ENCODE measurements at places on chromosomes 5 and 9.
A peak's percentile ranks its signal among the peaks of the same experiment; 100 is the strongest.

DNA sequence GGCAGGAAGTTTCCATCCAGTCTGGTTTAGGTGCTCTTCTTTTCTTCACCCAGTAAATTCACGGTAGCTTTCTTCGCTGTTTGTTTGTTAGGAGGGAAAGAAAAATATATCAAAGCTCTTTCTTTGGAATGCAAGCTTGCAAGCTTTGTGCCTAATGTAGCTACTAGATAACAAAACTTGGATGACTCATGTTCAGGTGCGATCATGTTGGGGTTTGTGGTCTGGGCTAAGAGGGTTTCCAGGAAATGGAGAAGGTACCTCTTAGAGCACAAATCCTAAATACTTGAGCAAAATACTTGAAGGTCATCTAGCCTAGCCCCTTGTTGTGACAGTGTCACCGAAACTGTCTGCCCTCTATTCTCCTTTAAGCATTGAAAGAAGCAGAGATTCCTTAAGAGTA lies 17.7 kb downstream of the SRP19 start:
- peak; percentile 30 for DNase-seq

DNA sequence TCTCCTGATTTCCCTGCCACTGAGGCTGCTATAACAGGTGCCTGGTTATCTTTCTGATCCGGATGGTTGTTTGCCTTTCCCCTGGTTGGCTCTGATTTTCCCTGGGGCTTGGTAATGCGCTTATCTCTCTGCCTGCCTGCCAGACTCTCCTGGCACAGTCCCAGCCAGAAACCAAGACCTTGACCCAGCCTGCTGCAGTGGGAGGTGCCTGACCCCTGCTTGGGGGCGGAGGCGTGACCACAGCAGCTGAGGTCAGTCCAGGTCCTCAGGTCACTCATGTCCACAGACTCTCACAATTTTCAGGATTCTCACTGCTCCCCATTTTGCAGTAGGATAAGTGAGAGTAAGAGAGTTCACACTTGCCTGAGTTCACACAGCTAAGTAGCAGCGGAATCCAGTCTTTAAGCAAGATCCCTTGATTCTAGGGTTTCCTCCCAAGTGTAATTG lies 24.4 kb upstream of the SYNPO start:
- DNase-seq: no peak

GRCh38 chr5:33793836-33794549 lies 97.8 kb downstream of the ADAMTS12 start:
- DNase-seq: no peak

DNA sequence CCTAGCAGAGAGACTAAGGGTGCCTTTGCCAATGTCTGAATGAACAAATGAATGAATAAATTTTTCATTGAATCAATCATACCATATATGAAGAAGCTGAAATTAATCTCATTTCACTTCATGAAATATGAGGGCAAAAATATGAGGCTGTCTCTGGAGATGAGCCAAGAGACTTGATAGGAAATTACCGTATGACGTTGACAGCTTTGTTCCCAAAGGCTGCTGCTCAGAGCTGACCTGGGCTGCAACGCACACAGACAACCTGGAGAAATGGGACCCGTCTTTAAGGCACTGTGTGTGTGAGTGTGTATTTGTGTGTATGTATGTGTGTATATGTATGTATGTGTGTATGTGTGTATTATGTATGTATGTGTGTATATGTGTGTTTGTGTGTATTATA lies 226.1 kb downstream of the IRX2 start:
- DNase-seq: no peak

DNA sequence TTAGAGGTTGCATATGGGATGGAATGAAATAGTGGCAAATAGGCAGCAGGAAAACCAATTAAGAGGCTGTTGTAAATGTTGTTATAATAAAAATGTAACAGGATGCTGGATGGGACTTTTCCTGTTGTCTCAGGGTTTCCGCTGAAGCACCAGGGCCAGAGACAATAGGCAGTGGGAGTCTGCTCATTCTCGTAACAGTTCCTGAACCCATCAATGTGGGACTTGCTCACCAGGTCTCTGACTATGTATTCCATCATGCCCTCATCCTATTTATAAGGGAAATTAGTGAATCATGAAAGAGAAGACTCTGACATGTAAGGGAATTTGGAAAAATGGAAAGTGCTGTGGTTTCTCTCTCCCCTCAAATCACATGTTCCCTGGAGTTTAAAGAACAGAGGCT lies 23.5 kb upstream of the SSBP2 start:
- no peak for DNase-seq

DNA sequence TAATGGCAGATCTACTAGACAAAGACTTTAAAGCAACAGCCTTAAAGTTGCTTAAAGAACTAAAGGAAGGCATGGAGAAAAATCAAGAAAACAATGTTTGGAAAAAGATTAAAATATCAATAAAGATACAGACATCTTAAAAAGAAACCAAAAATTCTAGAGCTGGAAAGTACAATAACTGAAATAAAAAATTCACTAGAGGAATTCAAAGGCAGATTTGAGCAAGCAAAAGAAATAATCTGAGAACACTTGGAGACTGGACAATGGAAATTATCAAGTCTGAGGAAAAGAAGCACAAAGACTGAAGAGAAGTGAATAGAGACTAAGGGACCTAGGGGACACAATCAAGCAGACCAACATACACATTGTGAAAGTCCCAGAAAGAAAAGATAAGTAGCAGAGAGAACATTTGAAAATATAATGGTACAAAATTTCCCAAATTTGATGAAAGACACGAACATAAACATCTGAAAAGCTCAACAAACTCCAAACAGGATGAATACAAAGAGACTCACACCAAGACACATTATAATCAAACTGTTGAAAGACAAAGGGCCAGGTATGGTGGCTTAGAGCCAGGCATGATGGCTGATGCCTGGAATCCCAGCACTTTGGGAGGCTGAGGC lies 26.3 kb downstream of the SIL1 start:
- DNase-seq: no peak

DNA sequence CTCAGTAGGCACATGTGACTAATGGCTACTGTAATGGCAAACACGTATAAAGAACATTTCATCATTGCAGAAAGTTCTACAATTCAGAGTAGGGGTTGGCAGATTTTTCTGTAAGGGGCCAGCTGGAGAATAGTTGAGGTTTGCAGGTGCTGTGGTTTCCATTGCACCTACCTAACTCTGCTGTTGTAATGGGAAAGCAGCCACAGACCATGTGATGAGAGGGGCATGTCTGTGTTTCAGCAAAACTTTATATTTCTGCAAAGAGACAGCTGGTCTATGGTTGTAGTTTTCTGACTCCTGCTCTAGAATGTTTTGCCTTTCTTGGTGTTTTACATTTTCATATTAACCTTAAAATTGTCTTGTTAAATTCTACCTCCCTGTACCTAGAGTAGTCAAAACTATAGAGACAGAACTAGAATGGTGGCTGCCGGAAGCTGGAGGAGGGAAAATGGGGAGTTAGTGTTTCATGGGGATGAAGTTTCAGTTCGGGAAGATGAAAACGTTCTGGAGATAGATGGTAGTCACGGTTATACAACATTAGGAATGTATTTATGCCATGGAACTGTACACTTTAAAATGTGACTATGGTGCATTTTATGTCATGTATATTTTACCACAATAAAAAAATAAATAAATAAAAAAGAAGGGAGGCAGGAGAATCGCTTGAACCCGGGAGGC lies 44.3 kb downstream of the NUP214 start:
- no peak for DNase-seq

DNA sequence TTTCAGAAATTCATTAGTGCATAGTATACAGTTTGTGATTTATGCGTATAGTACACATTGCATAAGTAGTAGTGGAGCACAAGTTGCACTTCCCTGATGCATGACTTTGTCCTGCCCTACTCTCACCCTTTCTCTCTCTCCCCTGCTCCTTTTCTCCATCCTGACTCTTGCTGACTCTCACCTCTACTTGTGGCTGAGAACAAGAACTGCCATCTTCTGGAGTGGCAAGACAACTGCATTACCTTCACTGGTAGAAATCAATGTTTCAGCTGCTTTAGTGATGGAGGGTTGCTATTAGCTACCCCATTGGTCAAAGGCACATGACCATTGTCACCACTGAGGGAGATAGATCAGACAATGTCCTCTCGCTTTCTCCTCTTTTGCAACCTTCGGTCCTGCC lies 26.9 kb downstream of the SPEF2 start:
- no peak for DNase-seq

DNA sequence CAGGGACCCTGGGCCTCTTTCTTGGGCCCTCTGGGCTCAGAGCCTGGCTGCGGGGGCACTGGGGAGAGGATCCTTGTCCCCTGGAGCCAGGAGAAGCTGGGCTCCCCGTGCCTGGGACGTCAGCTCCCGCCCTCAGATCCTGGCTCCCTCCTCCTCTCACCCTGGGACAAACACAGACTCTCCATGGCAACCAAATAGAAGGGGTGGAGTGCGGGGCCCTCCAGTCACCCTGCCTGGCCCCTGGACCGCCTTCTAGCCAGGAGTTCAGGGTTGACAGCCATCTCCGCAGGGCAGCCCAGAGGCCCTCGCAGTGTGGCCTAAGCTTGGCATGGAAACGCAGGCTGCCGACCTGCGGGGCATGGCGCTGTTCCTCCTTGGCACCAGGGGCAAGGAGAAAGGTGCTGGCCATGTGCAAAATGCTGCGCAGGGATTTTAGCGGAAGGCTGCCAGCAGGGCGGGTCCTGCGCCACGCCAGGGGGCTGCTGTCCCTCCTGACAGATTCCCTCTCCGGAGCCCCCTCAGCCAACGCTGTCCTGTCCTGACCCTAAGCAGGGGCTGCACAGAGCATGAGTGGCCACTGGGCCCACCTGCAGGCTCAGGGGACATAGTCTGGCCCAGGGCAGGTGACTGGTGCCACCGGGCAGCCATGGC lies 1.0 kb downstream of the ZDHHC11 start:
- DNase-seq: no peak

GRCh38 chr5:53041071-53041692 lies 52.0 kb downstream of the ITGA2 start:
- DNase-seq: no peak

DNA sequence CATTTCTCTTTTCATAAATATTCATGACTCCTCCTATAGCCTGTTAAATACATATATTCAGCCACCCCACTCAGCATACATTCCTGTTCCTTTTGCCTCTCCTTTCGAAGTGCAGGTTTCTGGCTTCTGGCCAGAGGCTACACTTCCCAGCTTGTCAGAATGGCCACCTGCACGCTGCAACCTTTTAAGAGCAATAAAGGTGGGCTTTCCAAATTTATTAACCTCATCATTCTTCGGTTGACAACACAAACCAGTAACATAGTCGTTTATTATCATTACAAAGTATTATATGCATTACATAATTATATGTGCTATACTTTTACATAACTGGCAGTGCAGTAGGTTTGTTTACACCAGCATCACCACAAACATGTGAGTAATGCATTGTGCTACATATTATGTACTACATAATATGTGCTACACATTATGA lies 16.5 kb upstream of the TMEM171 start:
- no peak for DNase-seq

DNA sequence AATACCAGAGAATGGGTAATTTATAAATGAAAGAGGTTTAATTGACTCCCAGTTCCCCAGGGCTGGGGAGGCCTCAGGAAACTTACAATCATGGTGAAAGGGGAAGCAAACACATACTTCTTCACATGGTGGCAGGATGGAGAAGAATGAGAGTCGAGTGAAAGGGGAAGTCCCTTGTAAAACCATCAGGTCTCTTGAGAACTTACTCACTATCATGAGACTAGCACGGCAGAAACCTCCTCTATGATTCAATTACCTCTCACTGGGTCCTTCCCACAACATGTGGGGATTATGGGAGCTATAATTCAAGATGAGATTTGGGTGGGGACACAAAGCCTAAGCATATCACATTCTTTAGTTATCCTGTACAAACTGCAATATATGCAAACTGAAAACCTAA lies 609.4 kb downstream of the MTRR start:
- DNase-seq: no peak

- DNase-seq: no peak
These were observed 235.7 kb upstream of the ELL2 start for GRCh38 chr5:96197347-96197746.

- no peak for DNase-seq
These were observed 184.9 kb downstream of the SNX18 start for GRCh38 chr5:54702470-54702869.

- no peak for DNase-seq
These were observed 52.6 kb downstream of the MED27 start for GRCh38 chr9:132026932-132027585.

DNA sequence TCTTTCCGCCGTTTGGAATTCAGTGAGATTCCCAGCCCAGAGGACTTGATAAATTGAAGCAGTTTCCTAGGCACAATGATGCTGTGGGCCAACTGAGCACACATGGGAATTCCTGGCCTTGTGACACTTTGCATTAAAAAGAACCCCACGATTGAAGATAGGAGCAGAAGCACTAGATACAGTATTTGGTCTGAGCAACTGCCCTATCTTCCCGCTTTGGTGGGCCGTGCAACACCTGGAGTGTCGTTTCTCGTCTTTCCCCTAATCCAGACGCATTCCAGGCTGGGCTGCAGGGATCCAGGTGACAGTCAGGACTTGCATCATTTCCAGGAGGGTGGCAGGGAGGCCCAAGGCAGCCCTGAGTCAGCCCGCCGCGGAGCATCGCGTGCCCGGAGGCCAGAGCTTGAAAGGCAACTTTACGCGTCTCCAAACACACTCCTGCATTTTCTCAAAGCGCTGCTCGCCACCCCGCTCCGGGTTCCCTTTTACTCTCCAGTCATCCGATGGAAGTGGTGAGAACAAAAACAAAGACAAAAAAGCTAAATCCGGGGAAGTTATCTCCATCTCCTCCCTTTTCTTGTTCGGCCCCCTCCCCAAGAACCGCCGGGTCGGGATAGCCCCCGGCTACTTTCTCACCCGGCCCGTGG lies 753 bp upstream of the STC2 start:
- no peak for DNase-seq

DNA sequence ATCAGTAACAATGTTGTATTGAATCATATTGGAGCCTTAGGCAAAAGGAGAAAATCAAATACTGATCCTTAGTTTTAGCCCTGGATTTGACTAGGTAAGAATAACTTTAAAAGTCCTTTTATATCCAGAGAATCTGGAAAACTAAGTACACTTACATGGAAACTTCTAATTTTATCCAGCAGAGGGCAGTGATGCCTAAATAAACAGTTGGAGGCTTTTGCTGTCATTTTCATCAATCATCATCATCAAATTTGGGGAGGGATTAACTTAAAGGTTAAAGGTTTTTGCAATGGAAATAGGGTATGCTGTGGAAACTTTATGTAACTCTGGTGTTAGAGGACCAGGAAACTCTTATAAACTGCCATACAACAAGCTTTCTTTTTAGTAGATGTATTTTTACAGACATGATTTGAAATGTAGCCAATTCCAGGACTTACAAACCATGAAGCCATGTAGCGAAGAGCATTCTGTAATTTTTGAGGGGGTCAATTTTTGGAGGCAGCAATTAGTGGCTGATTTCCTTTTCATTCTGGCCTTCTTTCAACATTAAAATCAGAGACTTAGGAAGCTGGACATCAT lies 112.7 kb downstream of the OSTF1 start:
- DNase-seq: no peak

GRCh38 chr9:37596504-37596903 lies 4.1 kb upstream of the TOMM5 start:
- no peak for DNase-seq

DNA sequence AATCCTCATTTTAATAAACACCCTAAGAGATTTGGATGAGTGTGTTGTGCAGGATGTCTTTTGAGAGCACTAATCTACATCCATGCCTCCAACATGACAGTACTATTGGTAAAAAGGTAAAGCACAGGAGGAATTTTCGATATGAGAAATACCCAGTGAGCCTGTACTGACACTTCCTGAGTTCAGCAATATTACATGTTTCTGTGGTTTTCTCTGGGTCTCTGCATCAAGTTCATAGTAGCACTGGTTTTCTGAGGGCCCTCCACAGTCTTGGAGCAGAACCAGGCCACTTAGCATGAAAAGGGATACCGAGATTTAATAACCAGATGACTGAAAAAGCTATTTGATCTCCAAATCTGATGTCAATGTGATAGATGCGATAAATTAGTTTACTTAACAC lies 524.1 kb downstream of the TMEM38B start:
- no peak for DNase-seq
